ENCODE measurements at places on chromosomes 13 and 19.

DNA sequence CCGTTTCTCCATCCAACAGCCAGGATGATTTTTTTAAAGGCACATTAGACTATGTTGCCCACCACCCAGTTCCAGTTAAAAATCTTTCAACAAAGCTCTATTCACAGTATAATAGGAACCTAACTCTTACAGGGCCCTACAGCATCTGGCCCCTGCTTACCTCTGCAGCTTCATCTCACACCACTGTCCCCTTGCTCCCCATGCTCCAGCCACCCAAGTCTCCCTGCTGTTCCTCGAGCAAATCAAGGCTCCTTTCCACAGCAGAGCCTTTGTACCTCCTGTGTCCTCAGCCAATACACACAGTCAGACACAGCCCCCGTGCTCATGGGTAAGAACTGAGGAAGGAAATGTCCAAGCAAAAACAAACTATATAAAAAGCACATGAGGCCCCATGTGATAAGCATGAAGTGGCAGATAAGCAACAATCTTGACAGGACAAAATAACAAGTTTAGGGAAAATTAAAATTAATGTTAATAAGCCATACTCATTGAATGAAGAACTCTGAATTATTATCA is 67.5 kb downstream of the TSC22D1 start:
- no peak for DNase-seq

DNA sequence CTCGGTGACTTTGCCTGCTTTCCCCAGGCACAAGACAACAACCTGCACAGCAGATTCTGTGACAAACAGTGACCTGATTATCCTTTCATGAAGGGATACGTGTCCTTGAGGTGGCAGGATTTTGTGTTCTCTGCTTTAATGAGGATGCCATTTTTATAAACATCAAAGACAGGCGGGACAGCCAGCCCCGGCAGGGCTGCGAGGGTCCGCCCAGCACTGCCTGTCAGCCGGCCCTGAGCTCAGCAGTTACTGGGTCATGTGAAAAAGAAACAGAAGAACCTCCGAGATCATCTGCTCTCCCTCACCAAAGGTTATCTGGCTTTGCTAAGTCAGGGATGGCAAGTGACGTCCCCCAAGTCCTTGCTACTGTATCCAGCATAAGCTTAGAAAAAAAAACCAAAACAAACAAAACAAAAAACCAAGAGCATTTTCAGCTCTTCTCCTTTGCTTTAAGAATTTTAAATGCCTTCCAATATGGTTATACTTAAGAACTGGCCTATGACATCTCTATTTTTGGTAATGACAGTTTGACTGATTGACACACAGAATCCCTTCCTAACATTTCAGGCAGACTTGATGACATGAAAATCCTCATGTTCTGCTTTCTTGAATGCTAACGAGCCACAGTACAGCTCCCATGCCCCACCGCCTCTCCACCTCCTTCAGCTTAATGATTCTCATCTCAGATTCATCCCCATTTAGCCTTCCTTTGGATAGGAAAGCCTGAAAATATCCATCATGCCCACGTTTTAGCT is 666.6 kb upstream of the ARGLU1 start:
- no peak for DNase-seq

DNA sequence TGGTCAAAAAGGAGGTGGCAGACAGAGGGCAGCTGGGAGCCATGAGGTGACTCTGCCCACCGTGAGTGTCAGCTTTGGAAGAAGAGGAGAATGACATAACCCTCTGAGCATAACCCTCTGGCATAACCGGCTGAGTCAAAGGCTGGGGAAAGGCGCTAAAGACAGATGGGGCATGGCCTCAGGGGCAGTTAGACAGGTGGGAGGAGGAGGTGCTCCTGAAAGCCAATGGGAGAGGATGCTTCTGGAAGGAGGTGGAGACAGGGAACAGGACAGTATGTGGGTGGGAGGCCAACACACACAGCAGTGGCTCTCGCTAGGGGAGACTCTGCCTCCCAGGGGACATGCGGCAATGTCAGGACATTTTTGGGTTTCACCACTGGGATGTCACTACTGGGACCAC is 17.1 kb downstream of the ELAVL1 start:
- no peak for DNase-seq

- DNase-seq: no peak
These were observed 20.1 kb downstream of the CAPN12 start for GRCh38 chr19:38723990-38724854.

- peak; percentile 89 for DNase-seq
These were observed 3.2 kb downstream of the MIDN start for GRCh38 chr19:1251330-1252220.

DNA sequence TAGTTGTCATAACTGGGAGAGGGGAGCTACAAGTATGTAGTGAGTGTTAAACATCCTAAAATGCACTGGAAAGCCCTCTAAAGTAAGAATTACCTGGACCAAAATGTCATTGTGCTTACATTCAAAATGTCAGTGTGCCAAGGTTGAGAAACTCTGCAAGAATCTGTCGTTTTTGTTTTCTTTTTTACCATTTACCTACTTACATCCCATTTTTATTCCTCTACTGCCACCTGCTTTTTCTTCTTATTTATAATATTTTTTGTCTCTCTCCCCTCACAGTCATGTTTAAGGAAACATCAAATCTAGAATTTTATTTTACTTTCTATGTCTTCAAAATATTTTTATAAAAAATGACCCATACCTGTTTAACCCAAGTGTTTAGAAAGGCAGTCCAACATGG is 226.4 kb downstream of the PCDH17 start:
- DNase-seq: no peak

Measured in Right ventricle myocardium superior (tissue), 1 donor.